ENCODE measurements at places on chromosomes 3 and 15.

GRCh38 chr15:70058642-70059360, 38.9 kb downstream of the TLE3 start:
- DNase-seq = no peak

DNA sequence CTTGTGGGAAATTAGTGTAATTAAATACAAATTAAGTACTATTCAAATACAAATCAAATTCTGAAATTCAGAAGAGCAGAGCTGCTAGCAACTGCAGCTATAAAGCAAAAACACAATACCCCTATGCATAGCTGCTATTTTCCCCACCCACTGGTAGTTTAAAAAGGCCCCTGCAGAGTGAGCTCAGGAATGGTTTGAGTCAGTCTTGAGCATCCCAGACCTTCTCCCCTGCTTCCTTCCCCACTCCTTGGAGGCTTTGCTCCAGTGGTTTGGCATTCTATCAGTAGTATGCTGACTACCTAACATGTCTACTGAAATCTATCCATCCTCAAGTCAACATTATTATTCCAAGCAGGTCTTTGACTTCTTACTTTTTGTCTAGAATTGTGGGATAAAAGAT, 53.0 kb downstream of the EFHB start:
- no peak for DNase-seq

- no peak for DNase-seq
Observed at GRCh38 chr3:130386604-130387263, 41.3 kb downstream of the COL6A5 start.

DNA sequence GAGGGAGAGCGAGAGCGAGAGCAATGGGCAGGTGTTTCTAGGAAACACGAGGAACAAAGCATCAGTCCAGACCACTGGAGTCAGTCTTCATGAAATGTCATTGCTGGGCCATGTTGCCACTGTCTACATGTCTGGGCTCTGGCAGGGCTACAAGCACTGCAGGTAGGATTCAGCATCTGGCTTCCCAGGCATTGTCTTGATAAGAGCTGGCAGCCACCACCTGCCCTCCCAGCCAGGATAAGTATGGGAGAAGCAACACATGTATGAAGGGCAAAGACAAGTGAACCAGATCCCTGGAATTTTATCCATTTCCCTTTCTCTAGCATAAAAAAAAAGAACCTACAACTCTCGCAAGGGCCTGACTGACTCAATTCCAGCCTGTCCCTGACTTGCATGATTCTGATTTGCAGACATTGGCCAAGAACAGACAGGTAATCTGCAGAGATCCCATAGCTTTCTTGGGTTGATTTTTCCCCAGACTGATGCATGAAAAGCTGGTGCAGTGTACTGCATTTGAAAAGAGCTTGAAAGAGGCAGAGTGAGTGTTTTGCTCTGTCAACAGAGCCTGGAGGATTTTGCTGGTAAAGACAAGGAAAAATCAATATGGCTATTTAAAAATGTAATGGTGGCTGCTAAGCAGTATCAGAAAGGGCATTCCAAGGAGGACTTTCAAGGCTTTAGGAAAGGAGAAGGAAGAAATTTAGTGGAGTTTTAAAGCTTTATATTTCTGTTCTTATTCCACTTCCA, 157.2 kb upstream of the MYRIP start:
- DNase-seq = no peak

DNA sequence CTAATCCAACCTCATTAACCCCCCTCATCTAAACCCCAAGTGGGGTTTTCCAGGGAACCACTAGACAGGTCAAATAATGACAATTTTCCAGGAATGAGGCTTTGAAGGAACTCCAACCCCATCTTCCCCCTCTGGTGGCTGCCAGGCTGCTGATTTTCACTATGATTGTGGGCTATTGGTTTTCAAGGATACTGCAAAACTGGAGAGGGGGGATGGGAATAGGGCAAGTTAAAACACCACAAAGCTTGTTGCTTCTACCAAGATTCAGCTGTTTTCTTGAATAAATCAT, 10.4 kb upstream of the ZNF662 start:
- DNase-seq = no peak

DNA sequence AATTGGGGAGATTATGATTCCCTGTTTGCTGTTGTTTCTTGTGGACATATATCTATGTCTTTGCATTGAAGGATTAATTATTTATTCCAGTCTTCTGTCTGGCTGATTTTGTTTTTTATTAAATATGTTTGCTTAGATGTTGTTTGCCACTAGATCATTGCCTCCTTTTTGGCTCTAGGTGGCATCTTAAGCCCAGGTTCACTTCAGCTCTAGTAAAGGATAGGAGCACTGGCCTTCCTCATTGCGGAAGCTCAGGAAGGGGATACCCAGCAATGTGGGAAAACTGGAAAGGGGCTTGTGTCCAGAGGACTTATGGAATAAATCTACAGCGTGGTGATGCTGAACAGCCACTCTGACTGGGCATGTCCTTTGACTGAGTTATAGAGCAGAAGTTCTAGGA, 821.6 kb downstream of the PDCD6IP start:
- no peak for DNase-seq

DNA sequence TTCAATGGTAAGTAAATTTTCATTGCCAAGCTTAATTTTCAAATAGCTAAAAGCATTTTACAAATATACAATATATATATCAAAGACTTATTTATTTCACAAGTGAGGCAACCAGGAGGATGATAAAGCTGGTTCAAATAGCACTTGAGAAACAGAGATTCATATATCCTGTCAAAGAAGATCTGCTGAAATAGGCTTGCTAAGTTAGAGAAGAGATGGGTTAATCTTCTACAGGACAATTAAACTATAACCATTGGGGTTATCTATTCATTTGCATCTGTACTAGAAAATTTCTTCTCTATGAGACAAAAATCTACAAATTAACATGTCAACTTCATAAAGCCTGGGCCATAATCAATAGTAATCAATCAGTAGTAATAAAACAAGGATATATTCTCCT, 637.7 kb upstream of the UBE2E2 start:
- DNase-seq = no peak

DNA sequence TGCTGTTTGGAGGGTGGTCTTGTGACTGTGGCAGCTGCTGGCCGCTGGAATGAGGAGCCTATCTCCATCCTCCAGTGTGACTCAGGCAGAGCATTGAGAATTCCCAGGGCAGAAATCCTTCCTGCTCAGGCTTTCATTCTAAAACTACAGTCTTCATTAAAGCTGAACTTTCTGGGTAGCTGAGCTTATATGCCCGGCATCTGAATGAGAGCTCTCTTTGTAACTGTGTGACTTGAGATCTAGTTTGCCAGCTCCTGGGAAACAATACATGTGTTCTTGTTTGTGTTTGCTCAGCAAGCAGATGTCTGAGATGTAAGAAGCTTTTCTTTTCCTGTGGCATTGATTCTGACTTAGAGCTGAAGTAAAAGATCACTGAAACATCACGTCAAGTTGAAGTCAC, 22.4 kb downstream of the RLBP1 start:
- DNase-seq = no peak

- DNase-seq = no peak
Observed at GRCh38 chr3:49098429-49098828, 4.6 kb upstream of the QRICH1 start.

DNA sequence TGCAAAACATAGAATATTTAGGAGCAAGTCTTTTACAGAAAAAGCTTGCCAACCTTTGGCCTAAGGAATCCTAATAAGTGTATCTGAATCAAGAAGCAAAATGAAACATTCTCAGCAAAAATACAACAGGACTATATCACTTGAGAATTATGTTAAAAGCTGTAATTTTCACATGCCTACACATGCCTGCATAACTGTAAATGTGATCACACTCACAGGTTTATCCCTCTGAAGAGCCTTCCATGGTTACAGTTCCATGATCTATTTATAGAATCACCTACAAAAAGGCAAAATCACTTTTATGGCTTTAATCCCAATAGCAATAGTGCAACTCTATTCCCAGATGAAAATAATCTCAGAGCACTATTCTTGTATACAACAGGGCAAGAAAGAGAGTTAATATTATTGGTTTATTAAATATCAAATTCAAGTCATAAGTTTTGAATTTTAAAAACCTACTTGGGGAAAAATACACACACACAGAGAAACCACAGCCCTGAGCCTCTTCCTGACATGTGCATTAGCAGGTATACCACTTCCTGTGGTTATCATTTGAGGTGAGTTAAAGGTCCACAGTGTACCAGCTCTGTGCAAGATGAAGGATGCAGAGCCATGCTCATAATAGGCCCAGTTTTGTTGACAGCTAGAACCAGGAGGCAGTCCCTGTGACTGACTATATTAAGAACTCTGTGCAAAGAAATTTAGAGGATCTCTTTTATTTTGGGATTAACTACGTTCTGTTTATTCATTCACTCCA, 252.5 kb upstream of the TGFBR2 start:
- DNase-seq = peak; percentile 61

- no peak for DNase-seq
Observed at GRCh38 chr3:127120851-127121647, 71.9 kb upstream of the PRR23E start.

- no peak for DNase-seq
Observed at GRCh38 chr15:56598991-56599390, 134.1 kb upstream of the MNS1 start.

DNA sequence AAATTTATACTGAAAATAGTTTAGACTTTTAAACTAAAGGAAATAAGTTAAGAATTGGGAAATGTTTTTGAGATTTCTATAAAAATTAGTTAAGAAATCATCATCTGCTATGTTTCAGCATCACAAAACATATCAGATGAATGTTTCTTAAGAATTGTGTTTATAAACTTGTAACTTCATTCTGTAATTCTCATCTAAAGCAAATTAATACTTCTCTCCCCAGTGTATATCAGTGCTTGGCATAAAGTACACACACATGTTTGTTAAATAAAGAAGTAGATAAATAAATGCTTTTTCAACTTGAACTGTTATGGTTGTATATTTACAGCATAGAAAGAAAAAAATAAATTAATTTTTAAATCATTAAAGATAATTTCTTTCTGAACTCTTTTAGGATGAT, 245.9 kb upstream of the SLITRK3 start:
- DNase-seq = no peak

DNA sequence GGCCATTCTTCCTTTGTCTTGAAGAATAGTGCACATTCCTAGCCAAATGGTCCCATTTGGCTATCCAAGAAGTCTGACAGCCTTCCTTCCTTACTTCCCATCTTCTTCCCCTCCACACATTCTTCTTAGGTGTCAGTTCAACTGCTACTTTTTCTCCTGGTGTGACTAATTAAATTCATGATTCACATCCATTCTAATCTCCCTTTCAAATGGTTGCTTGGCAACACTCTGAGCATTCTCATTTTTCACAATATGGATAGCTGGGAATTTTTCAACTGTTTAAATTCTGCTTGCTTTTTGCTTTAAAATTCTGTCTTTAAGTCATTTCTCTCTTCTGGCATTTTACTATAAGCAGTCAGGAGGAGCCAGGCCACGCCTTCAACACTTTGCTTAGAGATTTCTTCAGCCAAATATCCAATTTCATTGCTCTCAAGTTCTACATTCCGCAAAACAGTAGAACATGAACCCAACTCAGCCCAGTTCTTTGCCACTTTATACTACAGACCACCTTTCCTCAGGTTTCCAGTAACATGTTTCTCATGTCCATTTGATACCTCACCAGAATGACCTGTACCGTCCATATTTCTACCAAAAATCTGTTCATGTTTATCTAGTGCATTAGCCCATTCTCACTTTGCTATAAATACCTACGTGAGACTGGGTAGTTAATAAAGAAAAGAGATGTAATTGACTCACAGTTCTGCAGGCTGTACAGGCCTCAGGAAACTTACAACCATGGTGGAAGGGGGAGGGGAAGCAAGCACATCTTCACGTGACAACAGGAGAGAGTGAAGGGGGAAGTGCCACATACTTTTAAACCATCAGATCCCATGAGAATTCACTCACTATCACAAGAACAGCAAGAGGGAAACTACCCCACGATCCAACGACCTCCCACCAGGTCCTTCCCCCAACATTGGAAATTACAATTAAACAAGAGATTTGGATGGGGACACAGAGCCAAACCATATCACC, 31.9 kb upstream of the MCF2L2 start:
- no peak for DNase-seq

DNA sequence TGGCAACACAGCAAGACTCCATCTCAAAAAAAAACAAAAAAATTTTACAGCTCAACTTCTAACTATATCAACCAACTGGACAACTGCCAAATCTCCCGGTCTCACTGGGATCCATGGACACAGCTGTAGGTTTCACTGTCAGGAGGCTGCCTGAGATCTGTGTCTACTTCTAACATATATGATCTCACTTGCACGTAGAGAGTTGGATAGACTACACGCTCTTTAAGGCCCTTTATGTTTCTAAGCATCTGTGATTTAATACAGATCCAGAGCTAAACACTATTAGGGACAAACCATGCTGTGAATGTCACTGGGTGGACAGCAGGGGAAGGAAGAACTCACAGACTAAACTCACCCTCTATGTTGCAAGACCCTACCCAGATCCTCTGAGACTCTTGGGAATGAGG, 13.0 kb upstream of the APOD start:
- no peak for DNase-seq

DNA sequence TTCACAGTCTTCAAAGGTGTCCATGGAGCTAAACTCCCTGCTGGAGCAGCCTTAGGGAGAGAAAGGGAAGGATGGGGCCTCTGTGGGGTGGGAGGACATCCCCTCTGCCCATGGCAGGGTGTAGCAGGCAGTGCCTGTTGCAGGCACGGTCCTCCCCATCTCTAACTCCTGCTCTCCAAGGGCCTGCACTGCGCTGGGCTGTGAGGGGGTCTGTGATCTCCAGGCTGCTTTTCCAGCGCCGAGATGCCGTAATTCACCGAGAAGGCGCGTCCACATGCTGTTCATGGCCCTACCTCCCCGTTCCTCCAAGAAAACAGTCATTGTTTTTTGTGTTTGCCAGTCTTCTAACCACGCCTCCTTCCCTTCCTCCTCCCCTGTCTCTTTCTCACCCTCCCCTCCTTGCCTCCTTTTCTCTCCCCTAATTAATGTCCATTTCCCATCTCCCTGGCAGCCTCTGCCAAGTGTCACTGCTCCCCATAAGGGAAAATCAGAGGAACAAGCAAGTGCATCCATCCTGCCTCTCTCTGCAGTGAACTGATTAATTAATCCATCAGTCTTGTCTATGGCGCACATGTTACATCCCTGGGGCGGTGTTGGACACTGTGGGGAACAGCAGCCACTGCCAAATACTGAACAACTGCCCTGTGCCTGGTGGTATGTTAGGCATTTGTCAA, 17.7 kb upstream of the LAMP3 start:
- DNase-seq = no peak

DNA sequence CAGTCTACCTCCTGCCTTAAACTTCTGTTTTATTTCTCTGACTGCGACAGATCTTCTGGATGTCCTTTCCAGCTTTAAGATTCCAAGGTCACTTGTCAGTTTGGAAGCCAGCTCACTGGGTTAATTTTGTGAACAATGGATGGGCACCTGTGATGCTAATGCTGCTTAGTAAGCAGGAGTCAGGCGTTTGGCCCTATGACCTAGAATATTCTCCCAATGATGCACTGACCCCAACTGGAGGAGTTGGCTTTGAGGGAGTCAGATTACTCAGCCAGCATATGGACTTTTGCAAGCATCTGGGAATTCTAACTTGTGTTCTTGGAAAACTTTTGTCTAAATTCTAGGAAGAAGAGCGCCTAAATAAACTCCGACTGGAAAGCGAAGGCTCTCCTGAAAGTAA, 28.1 kb downstream of the HACD3 start:
- DNase-seq = no peak
